ENCODE measurements at places on chromosomes 6 and 20.

- no peak for DNase-seq
Measured at GRCh38 chr20:20373091-20373571, 5.2 kb downstream of the INSM1 start.

GRCh38 chr6:167653561-167653960, 173.2 kb upstream of the AFDN start:
- DNase-seq = no peak

GRCh38 chr20:3128275-3128984, 31.2 kb downstream of the FASTKD5 start:
- peak; percentile 26 for DNase-seq

DNA sequence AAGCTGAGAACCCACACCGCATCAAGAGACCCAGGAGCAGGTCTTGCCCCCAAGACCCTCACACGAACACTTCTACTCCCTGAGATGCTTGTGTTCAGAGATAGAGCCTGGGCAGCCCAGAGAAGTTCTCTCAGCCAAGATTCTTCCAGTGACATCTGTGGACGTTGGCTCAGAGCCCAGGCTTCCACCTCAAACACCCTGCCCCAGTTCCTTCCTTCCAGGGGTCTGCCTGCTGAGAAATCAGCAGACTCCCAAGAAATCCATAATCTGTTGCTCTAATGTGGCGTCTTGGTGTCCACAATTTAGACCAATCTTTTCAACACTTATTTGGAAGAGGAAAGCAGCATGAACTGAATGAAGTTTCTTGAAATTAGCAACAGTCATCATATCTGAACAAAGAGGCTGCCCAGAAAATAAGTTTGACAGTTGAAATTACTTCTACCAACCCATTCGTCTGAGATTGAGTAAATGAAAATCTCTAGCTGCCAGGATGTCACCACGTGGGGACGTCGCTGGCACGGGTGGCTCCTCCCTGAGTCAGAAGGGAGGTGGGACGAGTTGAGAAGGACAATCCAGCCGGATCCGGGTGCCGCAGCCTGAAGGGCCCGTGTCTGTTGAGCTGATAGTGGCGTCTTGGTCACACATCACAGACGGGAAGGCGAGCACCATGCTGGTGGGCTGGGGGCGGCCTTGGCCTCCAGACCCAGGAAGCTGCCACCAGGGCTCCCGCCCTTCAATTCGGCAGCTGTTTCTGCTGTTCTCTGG, 400.9 kb downstream of the TAF4 start:
- DNase-seq = no peak

- peak; percentile 79 for DNase-seq
Measured at GRCh38 chr6:125314009-125314581, 12.3 kb upstream of the HDDC2 start.

DNA sequence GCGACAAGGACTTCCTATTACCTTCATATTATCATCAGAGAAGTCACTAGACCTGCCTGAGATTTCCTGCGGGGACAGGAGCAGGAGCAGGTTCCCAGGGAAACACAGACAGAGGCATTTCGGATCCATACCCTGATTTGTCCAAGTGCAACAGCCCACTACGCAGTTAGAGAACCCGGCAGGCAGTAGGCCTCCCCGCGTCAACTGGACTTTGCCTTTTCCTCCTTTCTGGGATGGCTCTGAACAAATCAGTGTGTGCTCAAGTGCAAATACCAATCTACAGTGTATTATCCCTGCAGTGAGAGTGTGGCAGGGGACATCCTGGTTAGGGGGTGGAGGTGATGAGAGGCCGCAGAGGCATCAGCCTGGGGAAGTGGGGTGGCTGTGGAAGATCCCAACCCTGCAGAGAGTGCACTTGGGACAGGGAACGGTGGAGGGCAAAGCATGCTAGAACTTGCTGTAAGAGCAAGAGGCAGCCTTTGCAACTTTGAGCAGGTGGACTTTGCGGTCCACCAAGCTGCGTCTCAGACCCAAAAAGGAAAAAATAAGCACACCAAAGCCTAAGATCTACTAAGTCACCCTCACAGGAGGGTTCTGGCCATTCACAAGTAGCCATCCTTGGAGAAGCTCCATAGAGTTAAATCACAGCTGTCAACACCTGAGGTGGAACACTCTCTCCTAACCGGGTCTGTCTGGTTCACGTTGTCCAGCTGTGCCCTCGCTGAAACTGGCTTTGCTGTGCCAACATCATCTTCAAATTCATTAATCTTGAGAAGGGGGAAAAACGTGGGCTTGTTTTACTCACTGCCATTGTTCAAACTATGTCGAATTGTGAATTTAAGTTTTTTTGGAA, 159.1 kb downstream of the ZDHHC14 start:
- no peak for DNase-seq

GRCh38 chr6:3876866-3877265, 27.7 kb downstream of the FAM50B start:
- DNase-seq = no peak

DNA sequence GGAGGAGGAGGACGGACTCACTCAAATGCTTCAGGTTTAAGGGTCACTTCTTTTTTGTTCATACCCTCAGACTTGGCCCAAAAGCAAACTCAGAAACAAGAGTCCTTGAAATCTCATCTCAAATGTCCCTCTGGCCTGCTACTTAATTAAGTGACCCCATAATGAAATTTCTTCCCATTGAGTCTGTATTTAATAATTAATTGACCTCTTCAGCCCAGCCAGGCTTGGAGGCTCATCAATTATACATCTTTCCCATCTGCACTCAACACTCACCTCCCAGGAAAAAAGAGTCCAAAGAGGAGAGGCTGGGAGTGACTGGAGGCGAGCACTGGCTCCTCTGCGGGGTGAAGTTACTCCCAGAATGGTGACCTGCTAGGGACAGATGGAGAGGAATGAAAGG, 90.5 kb upstream of the EYA2 start:
- no peak for DNase-seq

- DNase-seq = no peak
Measured at GRCh38 chr6:84860920-84861319, 96.5 kb upstream of the TBX18 start.

GRCh38 chr6:2708456-2708855, 42.3 kb downstream of the MYLK4 start:
- DNase-seq = no peak

DNA sequence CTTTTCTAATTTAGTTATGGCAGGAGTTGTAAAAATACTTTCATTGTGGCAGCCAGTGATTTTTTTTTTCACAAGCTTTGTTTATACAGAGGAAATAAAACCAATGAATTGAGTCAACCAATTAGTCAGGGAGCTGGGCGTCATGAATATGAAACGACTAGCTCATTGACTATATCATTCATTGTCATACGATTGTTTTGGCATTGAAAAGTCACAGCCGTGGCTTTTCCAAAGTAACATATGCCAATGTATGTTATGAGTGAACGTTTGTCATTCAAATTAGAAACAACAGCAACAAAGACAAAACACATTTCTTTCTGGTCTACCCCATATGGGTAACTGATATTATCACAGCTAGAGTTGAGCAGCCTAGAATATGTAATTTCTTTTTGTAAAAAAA, 810.6 kb downstream of the EPHA7 start:
- DNase-seq = no peak

- DNase-seq = no peak
Measured at GRCh38 chr6:166611631-166612030, 15.4 kb downstream of the RPS6KA2 start.

DNA sequence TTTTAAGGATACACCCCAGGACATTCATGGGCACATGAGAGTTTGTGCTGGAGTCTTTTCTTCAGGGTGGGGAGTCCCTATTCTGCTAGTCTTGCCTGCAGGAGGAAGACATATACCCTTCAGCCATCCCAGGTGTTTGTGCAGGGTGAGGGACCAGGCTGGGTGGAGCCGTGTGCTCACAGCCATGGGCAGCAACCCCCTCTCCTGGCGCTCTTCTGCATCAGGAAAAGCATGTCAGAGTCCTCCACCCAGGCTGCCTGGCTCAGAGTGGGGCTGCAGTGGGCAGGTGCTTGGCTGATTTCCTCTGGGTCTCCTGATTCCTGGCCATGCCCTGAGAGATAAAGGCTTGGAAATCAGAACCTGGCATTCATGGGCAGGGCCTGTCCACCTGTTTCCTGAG, 22.7 kb upstream of the MLN start:
- DNase-seq = no peak

- DNase-seq = no peak
Measured at GRCh38 chr6:85747093-85747492, 104.4 kb upstream of the SYNCRIP start.

DNA sequence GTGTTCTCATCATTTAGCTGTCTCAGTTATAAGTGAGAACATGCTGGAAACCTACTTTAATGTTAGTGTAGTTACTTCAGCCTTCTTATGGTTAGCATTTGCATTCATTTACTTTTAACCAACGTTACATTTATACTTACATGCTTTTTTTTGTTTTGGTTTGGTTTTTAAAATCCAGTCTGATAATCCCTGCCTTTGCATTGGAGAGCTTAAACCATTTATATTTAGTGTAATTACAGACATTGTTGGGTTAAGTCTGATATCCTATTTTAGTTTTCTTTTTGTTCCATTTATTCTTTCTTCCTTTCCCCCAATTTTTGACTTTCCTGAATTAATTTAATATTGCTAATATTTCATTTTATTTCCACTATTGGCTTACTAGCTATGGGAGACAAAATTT, 70.2 kb downstream of the AIG1 start:
- DNase-seq = no peak

DNA sequence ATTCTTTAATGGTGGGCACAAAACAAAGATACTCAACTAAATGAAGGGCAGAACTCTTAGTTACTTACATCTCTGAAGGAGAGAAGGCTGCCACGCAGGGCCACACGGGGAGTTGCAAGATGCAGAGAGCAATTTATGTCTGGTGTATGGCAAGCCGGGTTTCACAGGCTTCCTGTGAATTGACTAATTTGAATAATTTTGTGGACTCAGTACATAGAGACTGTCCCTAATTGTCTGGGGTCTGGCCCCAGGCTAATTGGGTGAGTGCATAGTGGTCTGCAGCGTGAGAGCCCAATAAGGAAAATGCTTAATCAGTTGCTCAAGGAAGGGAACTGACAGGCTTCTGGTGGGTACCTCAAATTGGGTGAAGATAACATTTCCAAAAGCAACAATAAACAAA, 205.7 kb downstream of the OTOR start:
- DNase-seq = no peak

DNA sequence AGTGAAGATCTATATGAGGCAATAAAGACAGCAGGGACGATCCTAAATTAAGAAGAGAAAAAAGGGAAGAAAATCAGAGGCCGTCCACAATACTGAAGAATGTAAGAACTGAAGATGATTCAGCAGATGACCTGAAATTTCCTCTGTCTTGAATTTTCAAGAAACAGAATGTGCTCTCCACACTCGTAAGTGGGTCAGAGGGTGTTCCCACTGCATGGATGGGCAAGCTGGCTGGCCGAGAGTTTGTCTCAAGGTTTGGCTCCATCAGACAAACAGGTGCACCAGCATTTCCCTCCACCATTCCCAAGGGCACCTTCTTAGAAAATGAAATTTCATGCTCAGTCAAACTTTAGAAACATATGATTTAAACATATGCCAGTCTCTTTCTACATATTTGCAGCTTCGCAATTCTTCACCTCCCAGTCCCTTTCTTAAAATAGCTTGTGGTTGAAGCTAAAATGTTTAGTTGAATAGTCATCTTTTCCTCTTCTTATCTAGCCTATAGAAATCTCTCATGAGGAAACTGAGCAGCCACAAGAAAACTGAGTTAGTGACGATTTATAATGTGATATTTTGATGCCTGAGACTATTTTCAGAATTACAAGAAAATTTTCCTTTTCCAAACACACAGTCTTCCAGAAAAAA, 576.4 kb downstream of the PRKN start:
- DNase-seq = peak; percentile 50

Data from Kasumi-1 (cell line).